ENCODE measurements at places on chromosomes 2 and 18.

GRCh38 chr2:104502901-104503300 is 351.0 kb upstream of the POU3F3 start:
- no peak for DNase-seq

DNA sequence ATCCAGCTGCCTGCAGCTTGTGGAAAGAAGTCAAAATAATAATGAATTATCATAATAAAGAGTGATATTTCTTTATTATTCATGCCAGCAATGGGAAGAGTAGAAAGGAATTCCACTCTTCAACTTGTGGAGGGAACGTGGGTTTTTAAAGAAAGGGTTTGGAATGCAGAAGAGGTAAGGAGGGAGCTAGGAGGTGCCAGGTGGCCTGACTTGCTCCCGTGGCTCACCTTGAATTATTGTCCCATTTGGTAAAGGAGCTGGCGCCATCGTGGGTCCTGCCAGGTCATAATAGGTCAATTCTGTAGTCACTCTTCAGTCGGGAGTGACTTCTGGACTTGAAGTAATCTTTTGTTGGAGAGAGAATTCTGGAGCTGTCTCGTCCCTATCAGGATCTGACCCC is 95.2 kb upstream of the BARD1 start:
- DNase-seq = no peak

- DNase-seq = no peak
Observed at GRCh38 chr2:151637271-151637781, 97.0 kb downstream of the NEB start.

GRCh38 chr18:51279367-51279984 is 82.0 kb upstream of the MEX3C start:
- DNase-seq = no peak

DNA sequence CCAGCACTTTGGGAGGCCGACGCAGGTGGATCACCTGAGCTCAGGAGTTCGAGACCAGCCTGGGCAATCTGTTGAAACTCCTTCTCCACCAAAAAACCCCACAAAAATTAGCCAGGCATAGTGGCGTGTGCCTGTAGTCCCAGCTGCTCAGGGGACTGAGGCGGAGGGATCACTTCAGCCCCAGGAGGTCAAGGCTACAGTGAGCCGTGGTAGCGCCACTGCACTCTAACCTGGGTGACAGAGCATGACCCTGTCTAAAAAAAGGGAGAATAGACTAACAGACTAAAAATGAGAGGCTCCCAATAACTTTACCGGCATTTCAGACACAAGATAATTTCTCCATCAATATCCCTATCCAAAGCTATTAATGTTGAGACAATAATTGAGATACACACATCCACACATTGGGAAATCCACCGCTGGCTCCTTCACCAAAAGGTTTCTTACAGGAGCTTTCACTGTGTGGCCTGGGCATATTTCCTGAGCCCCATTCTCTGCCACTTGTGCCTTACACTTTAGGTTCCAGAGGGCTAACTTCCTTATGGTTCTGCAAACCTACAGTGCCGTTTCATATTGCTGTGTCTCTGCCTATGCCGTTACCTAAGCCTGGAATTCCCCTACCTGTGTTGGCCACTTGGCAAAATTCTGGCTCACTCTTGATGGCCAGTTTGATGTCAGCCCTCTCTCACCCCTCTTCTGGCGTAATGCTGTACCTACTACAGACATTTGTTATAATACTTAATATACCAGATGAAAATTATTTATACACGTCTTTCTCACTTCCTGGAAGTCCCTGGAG is 115.8 kb upstream of the ZFP36L2 start:
- DNase-seq = no peak

GRCh38 chr2:9110893-9111569 is 95.6 kb upstream of the ASAP2 start:
- DNase-seq = peak; percentile 31

DNA sequence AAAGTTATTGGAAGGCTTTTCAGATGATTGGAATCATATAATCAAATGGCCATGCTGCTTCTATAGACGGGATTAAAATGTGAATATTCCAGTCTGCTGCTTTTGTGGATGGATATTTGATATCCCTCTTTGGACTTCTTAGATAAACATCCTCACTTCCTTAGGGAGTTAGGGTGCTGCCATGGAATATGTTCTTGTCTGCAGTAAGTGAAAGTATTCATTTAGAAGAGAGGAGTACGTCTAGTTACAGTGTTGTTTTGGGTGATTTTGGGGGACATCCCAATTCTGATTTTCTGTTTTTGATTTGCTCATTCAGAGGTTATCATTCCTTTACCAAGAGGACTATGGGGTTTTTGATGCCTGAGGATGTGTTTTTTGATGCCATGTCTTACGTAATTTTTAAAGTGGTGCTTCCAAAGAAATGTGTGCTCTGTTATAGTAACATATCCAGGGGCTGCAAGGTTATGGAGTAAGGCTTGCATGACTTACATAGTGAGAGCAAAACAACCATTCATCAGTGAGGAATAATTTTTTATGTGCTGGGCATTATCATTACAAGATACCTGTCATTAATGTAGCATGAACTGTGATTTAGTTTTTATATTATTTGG is 33.6 kb downstream of the ASXL3 start:
- DNase-seq = no peak

- DNase-seq = no peak
Observed at GRCh38 chr2:54499661-54500060, 43.5 kb downstream of the SPTBN1 start.

DNA sequence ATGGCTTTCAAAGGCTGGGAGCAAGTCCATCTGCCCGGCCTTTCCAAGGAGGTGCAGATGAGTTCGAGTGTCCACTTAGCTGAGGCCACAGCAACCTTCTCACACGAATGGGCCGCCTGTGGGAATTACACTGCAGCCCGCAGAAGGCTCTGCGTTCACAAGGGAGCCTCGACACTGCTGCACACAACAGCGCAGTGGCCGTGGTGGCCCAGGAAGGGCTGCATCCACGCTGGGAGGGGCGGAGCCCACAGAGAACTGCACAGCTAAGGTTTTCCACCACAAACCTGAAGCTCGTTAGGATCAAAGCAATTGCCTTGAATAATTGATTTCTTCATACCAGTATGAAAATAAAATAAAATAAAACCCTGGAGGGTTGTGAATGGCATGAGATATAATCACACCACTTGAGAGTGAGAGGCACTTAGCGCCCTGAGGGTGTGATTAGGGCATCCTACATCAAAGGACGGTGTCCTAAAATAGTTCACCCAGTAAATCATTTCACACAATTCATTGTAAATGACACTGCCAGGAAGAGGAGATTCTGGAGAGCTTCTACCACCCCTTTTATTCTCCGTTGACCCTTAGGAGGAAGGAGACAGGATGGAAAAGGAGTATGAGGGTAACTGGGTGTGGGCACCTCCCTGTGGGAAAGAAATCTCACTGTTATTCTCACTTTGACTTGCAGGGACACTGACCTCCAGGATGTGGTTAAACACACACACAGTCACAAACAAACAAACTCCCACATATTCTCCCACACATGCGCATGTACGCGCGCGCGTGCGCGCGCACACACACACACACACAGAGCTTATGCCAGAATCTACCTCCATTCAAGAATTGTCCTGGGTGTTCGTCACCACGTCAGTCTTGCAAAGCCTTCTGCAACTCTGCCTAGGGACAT is 256.6 kb upstream of the ID2 start:
- no peak for DNase-seq

GRCh38 chr2:161745866-161746614 is 121.8 kb downstream of the SLC4A10 start:
- DNase-seq = no peak

DNA sequence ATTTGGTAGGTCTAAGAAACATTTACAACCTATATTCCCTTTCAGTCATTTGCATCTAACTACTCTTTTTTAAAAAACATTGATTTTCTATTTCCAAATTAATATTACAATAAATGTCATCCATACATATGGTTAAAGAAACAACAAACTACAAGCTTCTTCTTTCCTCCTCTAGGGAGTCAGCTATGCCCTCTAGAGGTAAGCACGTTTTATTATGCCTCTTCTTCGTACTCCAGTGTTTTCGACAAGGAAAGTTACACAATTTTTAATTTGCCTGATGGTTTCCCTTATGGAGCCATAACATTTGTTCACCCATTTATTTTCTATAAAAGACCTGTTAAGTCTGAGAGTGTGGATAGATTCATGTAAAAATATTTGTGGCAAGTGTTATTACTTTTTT is 183.4 kb upstream of the CDH7 start:
- peak; percentile 25 for DNase-seq

- DNase-seq = peak; percentile 92
Observed at GRCh38 chr2:169573160-169573973, at the start of gene FASTKD1. TSS of gene FASTKD1 (minus strand) at chr2:169573865. CDS start at chr2:169572029, 1,836 bp downstream.

DNA sequence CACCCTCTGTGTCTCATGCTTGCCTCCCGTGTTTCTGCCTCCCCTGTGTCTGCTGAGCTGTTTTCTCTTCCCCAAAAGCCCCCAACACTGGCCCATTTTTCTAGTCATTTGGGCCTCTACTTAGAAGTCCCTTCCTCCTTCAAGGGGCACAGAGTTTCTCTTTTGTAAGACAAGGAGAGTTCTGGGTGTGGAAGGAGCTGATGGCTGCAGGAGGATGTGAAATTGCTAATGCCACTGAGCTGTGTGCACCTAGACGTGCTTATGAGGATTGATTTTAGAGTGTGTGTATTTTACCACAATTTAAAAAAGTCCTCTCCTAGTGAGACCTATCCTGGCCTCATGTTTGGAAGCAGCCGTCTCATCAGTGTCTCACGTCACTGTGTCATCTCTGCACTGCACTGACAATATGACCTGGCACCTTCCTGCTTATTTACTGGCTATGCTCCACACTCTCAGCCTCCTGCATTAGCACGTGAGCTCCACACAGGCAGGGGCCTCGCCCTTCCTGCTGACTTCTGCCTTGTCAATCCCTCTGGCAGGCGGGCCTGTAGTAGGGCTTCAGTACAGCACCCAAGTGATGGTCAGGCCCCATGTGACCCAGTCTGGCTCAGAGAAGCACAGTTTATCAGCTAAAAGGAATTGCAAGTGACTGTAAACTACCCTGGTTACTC is 8.0 kb upstream of the MBP start:
- DNase-seq = no peak
